ENCODE measurements at places on chromosomes 2 and 18.

- DNase-seq: no peak
Observed at GRCh38 chr2:199710551-199710950, 140.4 kb downstream of the FTCDNL1 start.

GRCh38 chr18:45280481-45281276, 334.6 kb upstream of the SLC14A2 start:
- DNase-seq: no peak

DNA sequence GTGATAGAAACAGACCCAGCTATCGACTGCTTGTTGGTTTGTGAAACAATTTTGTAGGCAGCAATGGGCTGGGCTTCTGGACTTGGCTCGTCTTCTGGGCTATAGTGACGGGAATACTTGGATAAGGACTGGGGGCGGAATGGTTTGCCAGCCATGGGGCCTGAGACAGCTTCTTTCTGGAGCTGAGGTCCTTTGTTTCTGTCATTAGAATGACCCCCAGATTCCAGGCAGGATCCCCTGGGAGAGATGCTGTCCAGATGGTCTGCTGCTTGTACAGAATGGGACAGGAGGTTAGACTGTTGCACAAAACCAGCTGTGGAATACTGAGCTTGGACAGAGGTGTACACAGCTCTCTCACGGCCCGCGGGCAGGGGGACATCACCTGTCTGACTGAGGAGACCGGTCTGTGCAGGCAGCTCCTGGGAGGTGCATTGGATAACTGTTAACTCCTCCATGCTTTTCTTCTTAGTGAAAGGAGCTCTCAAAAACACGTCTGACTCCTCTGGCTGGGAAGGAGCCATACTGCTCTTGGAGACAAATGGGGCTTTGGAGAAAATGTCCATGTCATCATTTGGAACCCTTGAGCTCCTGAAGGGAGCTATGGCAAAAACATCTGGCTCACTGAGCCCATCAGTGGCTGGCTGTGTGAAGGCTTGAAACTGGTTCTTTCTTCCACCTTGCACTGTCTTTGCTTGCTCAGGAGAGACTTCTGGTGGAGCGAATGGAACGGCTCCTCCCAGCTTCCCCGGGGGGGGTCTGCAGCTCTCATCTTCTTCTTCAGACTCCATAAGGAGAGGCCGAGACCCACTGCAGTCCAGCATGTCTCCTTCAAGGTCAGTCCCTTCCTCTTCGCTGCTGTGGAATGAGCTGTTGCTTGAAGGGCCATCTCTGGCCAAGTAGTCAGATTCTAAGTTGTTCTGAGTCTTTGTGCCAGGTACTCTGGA, 28.6 kb upstream of the NFU1 start:
- DNase-seq: no peak

DNA sequence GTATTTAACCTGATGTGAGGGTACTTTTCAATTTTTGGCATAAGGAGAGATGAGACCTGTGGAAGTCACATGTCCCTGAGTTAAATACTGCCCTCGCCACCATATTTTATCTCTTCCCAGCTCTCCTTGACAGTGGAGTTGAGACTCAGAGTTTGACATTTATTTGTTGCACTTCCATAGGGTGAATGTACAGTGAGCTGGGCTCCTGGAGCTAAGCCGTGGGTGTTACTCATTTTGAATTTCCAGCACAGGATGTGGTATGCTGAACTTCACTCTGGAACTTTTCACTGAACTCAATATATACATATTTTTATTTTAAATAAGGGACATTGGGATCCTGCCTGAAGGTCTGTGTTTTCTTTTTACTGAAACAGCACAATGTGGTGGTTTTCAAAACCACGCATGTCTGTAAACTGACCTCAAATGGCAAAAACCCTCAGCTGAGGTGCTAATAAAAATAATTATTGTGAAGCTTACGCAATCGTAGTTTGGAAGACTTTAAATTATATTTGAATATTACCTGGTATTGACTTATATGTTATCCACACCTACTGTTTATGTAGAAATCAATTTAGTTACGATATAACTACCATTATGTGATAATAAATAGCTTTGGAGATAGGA, 12.1 kb downstream of the RNF144A start:
- DNase-seq: no peak

- no peak for DNase-seq
Observed at GRCh38 chr2:199462347-199462955, 4.7 kb upstream of the SATB2 start.

GRCh38 chr18:68699043-68699442, 15.9 kb downstream of the TMX3 start:
- no peak for DNase-seq

GRCh38 chr2:9408641-9409151, 14.6 kb downstream of the ITGB1BP1 start:
- DNase-seq: no peak

DNA sequence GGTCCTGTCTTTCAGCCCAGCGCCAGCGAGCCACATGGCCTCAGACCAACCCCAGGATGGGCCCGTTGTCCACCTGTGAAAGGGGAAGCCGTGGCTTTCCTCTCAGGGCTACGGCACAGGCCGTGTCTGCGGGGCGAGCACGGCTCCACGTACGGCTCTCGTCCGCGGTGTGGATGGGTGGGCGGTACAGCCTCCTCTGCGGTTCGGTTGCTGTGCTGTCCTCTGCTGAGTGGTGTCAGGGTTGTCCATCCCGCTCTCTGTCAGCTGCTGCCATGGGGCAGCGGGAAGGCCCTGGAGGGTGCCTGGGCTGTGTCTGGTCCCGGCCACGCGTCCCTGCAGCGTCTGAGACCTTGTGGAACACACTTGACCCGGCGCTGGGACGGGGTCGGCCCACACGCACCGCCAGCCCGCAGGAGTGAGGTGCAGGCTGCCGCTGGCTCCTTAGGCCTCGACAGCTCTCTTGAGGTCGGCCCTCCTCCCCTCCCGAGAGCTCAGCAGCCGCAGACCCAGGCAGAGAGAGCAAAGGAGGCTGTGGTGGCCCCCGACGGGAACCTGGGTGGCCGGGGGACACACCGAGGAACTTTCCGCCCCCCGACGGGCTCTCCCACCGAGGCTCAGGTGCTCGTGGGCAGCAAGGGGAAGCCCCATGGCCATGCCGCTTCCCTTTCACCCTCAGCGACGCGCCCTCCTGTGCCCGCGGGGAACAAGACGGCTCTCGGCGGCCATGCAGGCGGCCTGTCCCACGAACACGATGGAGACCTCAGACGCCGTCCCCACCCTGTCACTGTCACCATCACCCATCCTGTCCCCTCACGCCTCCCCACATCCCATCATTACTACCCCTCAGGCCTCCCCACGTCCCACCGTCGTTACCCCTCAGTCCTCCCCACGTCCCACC, 128.7 kb downstream of the NFATC1 start:
- no peak for DNase-seq

- no peak for DNase-seq
Observed at GRCh38 chr18:76259096-76259495, 235.9 kb downstream of the ZNF516 start.

GRCh38 chr18:74273394-74273793, 18.4 kb downstream of the CYB5A start:
- DNase-seq: no peak

GRCh38 chr2:141317986-141318385, 812.8 kb downstream of the LRP1B start:
- no peak for DNase-seq

GRCh38 chr2:232319067-232319802, 59.3 kb upstream of the ALPP start:
- no peak for DNase-seq

GRCh38 chr2:236250286-236250685, 13.9 kb downstream of the ASB18 start:
- no peak for DNase-seq

DNA sequence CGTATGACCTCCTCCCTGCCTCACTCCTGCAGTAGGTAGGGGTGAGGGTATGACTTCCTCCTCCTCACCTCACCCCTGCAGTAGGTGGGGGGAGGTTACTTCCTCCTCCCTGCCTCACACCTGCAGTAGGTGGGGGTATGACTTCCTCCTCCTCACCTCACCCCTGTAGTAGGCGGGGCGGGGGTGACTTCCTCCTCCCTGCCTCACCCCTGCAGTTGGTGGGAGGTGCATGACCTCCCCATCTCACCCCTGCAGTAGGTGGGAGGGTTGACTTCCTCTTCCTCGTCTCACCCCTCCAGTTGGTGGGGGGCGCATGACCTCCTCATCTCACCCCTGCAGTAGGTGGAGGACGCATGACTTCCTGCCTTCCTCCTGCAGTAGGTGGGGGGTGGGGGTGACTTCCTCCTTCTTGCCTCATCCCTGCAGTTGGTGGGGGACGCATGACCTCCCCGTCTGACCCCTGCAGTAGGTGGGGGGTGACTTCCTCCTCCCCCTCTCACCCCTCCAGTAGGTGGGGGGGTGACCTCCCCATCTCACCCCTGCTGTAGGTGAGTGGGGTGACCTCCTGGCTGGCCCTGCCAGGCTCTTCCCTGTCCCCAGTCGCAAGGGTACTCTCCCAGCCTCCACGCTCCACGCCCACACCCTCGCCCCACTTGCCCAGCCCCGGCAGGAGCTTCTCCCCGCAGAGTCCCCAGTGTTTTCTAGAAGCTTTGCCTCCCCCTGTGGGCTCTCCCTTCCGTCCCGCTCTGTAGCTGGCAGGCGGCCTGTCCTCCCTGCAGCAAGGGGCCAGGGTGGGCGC, 39.3 kb downstream of the TSHZ1 start:
- no peak for DNase-seq

- no peak for DNase-seq
Observed at GRCh38 chr2:240646900-240647502, 21.7 kb downstream of the GPR35 start.

- no peak for DNase-seq
Observed at GRCh38 chr2:241376808-241377207, 20.7 kb downstream of the FARP2 start.

DNA sequence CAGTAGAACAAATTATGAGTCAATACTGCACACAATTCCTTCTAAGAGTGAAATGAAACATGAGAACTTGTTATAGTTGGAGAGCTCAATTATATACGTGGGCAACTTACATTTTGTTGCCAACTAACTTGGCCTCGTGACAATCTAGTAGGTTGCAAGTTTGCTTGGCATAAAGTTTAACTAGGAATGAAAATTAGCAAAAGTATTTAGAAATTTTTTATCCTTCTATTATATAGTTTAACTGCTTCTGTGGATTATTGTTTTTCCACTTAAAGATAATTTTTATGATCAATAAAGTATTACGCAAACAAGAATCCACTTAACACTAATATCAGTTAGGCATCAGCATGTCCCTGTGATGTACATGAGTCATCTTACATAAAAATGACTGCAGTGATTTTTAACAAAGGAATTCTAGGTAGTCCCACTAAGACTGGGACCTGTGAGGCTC, 41.1 kb downstream of the FAM124B start:
- DNase-seq: no peak

GRCh38 chr2:96697476-96697875, 42.4 kb downstream of the LMAN2L start:
- no peak for DNase-seq

DNA sequence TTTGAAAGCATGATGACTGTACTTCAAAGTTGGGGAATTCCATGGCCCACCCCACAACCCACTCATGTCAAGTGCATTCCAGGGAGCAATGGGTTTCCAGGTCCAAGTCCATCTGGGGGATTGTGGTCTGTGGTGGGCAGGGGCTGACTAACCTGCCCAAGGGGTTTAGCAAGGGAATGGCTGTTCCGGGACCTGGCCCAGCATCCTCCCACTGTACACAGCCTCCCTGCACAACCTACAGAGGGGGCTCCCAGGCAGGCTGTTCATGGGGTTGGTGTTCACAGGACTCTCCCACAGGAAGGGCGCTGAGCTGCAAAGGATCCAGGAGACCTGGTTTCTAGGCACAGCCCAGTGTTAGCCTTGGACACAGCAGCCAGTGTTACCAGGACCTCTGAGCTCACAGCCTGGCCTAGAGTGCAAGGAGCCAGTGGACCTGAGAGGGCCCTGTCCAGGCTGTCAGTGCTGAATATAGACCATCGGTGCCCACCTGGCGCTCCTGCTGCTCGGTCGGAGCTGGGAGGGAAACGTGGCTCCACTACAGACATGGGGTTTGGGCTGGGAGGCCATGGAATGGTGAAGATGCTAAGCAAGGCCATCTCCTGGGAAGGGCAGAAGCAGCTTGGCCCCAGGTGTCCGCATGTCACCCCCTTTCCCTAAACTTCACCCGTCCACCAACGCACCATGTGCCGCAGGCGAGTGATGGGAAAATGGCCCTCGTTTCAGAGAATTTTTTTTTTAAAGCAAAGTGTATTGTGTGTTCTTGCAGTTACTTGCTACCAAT, 317.2 kb downstream of the GBX2 start:
- DNase-seq: no peak

DNA sequence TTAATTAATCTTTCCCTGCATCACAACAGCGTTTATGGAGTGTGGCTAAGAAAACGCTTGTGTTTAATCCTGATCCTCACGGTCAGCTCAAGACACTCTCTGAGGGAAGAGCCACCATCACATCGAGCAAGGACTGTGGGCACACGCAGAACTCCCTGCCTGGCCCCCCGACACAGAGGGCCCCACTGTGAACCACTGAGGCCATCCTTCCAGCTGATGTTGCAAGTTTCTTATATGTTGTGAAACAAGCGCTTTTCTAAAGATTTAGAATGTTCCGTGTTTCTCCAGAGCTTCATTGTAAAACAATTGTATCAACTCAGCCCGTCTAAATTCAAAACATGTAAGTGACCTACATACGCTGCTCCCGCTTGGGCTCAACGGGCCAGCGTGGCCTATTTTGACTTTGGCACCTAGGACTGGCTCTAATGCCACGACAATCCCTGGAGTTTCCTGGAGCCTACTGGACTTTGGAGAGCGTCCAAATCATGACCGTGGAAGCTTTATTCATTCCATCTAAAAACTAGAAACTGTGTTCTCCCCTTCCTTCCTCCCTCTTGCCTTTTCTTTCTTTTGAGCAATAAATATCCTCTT, 34.9 kb downstream of the SERPINE2 start:
- no peak for DNase-seq

- no peak for DNase-seq
Observed at GRCh38 chr2:120702801-120703200, 32.9 kb upstream of the GLI2 start.

- DNase-seq: no peak
Observed at GRCh38 chr2:175957845-175958244, 44.2 kb downstream of the LNPK start.

DNA sequence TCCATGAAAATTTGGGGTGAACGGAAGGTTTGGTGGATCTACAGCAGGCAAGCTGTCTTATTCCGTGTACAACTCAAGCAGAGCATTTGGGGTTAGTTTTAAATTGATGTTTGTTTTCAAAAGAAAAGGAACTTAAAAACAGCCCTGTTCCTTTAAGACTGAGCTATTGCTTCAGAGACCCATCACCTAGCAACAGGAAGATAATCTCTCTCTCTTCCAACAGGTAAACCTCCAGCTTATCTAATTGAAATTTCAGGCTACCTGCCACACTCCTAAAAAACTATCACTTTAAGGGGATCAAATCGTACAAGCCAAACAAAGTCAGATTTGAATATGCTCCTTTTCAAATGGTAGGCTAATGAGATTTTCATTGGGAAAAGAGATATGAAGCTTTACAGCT, 101.8 kb downstream of the RNF152 start:
- no peak for DNase-seq

GRCh38 chr2:39550701-39551285, 113.7 kb upstream of the MAP4K3 start:
- no peak for DNase-seq

GRCh38 chr18:55795101-55795669, 207.2 kb upstream of the TCF4 start:
- DNase-seq: no peak

- DNase-seq: no peak
Observed at GRCh38 chr2:198641161-198641560, 816.6 kb downstream of the SATB2 start.

Data from activated CD4-positive, CD25-positive, alpha-beta regulatory T cell (primary cell).